Fibroblast of villous mesenchyme (primary cell): ENCODE measurements at places on chromosomes 5 and 9.

DNA sequence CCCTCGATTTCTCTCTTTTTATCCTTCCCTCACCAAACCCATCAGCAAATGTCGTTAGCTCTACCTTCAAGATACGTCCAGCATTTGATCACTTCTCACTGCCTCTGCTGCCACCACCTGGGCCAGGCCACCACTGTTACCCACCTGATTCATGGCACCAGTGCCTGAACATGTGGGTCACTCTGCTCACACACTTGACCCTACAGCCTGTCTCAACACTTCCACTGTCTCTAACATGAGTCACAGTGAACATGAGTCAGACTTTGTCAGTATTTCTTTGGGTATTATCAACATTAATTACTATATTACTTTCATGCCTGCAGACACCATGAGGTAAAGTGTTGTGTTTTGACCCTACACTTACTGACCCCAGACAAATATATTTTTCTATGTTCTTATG lies 19.6 kb downstream of the SLC24A2 start:
- no peak for DNase-seq

DNA sequence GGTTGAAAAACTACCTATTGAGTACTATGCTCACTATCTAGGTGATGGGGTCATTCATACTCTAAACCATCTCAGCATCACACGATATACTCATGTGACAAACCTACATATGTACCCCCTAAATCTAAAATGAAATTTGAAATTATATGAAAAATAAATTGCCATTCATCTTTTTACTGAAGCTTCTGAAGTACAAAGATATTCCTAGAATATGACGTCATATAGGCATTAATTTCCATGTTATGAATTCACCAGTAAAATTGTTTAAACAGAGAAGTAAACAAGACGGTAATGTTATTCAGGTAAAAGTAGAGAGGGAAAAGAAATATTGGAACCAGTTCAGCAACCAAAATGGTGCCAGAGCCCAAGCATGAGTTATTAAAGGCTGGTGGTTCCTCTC lies 173.0 kb downstream of the MRPS30 start:
- no peak for DNase-seq

DNA sequence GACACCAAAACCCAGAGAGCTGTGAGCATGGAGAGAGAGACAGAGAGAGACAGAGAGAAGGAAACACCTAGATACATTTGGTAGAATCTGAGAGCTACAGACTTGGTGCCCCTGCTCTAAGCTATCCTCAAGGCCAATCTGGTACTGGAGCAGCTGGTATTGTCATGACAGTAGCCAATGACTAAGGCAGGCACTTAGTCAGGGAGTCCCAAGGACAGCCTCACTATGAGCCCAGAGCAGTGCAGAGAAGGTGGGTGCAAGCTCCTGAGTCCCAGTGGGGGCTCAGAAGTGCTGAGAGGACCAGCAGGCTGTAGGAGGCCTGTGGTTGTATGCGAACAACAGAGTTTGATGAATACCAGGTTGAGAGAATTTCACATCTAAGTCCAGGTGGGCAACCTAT lies 300.4 kb upstream of the ZNF608 start:
- no peak for DNase-seq

DNA sequence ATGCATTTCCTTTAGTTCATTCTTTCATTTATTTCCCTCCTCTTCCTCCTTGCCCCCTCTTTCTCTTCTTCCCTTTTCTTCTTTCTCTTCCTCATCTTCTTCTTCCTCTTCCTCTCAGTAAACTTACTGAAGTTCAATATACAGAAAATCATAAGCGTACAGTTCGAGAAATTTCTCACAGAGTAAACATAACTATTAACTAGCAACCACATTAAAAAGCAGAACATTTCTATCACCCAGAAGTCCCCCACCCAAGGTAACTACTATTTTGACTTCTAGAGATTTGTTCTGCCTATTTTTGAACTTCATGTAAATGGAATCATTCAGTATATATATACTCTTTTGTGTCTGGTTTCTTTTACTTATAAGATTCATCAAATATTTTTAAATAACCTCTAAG lies 48.2 kb downstream of the TNFAIP8 start:
- no peak for DNase-seq

GRCh38 chr9:29213417-29214153 lies 1640.3 kb upstream of the C9orf72 start:
- DNase-seq, result no peak

DNA sequence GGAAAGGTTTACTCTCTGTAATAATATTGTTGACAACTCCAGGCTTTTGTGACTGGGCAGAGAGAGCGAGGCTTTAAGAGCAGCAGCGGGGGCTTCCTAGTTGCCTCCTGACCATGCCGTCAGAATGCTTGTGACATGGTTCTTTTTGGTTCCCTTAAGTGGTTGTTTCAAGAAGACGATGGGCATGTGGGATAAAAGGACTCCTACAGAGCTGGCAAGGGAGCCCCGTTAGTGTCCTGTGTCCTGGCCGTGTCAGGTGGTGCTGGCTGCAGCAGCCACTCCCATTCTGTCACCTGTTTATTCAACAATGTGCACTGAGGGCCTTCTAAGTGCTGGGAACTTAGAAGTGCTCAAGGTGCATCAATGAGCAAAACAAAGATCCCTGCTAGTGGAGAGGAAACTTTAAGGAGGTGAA lies 19.7 kb downstream of the LCP2 start:
- DNase-seq, result no peak

- DNase-seq, result no peak
These were observed 43.8 kb upstream of the FCN1 start for GRCh38 chr9:134961331-134962064.

GRCh38 chr9:78030296-78030552 lies 1.4 kb downstream of the GNAQ start:
- no peak for DNase-seq

GRCh38 chr9:96086936-96087571 lies 211.6 kb downstream of the ERCC6L2 start:
- no peak for DNase-seq

DNA sequence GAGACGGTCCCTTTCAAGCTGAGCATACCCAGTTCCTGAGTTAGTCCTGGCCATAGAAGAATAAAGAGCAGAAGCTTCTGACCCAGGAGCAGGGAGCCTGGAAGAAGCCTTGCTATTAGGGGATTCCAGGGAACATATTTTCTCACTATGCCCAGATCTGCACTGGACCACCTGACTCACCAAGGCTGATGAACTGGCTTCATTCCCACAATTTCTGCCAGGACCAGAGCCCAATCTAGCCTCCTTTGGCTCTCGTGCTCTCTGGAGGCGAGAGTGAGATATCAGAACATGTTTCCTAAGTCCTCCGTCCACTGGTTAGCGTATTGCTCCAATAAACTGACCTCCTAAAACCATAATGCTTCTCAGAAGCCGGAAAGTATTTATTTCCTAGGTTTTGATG lies 9.9 kb downstream of the GABBR2 start:
- no peak for DNase-seq

DNA sequence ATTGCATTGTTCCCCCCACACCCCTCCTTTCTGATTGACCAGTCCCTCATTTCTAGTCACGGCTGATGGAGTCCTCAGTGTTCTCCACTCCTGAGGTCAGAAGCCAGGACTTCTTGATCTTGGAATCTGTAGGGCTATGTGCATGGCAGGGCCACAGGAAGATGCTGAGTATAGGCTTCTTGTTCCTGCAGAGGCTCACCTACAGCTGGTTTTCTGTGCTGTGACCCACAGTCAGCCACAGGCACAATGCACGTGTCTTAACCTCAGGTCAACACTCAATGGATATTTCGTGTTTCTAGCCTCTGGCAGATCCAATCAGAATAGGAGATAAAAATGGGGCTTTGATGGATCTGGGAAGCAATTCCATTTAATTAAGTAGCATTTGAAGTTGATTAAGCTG lies 14.3 kb upstream of the CXCL14 start:
- no peak for DNase-seq

- no peak for DNase-seq
These were observed 21.7 kb downstream of the TTC33 start for GRCh38 chr5:40733879-40734563.

DNA sequence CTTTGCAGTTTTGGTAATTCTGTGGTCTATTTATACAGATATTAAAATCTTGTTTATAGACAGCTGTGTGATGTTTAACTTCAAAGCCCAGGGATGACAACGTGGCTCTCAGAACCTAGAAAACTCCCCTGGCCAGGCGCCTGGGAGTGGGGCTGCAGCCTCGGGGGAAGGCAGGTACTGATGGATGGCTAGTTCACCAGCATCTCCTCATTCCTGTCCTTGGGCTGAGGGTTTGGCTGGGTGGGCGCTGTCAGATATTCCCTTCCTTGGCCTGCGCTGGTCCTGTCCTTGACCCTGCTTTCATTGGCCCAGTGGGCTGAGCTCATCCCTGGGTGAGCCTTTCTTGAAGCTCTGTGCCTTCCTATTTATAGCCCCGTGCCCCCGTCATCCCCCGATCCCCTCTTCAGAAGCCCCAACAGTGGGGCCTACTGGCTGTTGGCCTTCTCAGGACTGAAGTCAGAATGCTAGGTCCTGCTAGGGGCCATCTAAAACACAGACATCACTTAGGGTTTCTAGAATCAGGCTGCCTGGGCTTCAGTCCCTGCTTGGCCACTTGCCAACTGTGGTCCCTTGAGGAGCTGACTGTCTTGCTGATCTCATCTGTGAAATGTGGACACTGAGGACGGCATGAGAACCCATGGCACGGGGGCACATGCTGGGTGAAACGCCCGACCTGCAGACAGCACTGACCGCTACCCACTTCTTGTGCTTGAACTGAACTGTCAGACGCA lies 20.9 kb downstream of the SH3GLB2 start:
- no peak for DNase-seq

DNA sequence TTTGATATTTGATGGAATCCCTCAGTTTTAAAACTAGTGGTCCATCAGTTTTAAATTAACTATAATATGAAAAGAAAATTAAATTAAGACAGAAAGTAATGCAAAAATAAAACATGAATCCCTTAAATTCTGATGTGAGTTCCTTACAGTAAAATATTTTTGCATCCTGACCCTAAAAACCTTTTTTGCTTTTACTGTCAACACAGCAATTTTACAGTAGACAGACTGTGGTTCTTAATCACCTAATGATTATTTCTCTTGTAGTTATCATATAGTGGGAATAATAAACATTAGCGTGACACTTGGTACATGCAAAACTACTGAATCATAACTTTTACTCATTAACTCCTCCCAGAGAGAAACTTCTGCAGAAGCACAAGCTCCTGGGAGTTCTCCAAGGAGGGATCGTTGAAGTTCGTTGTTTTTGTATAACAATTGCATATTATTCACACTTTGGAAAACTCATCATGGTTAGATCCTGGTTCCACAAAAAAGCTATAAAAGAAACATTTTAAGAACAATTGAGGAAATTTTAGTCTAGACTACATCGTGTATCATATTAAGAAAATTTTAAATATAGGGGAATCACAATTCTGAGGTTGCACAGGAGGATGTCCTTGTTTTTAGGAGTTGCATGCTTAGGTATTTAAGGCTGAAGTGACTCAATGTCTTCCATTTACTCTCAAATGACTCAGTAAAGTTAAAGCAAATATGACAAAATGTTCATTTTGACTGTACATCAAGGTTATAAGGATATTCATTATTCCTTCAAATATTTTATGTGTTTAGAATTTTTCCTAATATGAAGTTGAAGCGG lies 88.2 kb upstream of the NIPAL4 start:
- peak; percentile 69 for DNase-seq
